ENCODE measurements at places on chromosomes 1 and 21.

DNA sequence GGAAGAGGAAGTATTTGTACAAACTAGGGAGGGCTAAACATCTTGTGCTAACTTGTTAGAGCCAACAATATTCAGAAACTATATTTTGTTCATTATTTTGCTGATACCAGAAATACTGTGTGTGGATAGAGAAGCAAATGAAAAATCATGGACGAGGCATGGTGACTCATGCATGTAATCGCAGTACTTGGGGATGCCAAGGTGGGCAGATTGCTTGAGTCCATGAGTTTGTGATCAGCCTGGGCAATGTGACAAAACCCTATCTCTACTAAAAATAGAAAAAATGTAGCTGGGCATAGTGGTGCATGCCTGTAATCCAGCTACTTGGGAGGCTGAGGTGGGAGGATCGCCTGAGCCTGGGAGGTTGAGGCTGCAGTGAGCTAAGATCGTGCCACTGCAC is 13.4 kb downstream of the LRRC41 start:
- no peak for DNase-seq

DNA sequence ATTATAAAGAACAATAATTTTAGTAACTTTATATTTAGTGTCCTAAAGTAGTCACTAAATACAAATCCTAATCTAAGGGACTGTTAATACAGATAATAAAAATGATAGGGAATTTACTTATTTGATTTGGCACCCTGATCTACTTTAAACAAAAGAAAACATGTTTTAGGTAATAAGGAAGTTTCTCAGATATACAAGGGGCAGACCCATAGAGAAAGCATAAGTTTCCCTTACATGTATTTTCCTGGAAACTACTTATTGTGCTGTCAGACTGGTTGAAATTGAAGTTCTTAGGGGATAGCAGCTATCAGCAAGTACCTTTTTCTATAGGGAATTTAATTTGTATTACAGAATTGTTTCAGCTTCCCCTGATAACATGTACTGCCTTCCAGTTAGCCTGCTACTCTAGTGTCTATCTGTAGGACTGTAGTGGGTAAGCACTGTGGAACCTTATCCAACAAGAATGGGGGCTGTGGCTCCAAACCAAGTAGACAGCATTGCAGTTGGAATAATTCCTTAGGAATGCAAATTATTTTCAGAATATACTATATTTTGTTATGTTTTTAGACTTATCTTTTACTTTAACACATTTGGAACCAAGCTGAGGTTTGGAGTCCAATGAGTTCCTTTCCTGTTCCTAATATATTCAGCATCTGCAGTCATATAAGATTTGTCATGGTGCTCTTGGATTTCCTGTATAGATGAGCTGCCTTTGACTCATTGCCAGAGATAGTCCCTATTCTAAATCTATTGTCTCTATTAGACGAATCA is 14.7 kb downstream of the MSH4 start:
- no peak for DNase-seq

- no peak for DNase-seq
These were observed 20.5 kb downstream of the LSS start for GRCh38 chr21:46207920-46208591.

DNA sequence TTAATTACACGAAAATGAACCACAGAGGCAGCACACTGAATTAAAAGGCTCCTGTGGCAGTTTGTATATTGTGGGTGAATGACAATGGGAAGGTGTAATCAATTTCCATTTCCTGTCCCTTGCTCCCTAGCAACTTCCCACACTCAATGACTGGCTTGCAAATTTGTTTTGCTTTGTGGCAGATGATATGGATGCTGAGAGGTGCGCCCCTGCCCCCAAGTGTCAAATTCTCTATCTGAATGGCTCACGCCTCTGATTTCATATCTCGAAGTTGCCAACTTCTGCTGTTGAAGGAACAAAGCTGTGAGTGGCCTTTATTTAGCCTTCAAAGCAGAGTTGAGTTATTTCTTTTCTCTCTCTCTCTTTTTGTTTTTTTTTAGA is 86.0 kb downstream of the FOXD2 start:
- DNase-seq, result no peak

DNA sequence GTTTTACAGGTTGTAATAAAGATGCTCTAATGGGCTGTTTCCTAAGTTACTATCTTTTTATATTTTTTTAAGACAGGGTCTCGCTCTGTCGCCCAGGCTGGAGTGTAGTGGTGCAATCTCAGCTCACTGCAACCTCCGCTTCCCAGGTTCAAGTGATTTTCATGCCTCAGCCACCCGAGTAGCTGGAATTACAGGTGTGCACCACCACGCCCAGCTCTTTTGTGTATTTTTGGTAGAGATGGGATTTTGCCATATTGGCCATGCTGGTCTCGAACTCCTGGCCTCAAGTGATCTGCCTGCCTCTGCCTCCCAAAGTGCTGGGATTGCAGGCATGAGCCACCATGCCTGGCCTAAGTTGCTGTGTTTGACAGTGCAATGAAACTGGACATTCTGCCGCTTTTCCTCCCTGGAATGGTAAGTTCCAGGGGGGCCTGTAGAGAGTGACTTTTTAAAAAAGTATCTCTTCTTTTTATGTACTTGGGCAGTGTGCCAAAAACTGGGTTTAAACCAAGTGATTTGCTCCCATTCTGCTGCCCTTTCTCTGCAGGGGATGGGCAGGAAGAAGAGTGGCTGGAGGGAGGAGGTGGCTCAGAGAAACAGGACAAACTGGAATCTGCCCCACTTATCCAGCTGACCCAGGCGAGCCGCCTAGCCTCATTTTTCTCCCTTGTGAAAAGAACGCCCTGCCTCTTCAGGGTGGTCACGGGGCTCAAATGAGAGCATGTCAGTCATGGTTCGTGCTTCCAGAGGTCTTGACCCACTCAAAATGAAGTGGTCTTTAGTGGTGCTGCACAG is 2.3 kb downstream of the SLC37A1 start:
- no peak for DNase-seq

DNA sequence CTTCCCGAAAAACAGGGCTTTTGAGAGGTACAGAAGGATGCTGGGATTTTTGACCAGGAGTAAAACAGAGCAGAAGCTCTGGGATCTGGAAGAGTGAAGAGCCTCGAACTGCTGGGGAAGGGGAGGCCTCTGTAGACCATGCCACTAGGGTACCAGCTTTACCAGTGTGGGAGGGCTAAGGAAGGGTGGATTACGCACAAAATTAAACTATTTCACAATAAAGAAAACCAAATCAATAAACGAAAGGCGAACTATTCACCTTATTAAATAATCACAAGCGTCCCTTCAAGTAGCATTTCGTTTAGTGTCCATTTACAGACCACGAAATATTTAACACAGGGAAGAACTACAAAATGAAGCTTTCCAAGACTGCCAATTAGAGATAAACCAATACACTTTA is 723 bp downstream of the CZIB start:
- DNase-seq, result no peak

DNA sequence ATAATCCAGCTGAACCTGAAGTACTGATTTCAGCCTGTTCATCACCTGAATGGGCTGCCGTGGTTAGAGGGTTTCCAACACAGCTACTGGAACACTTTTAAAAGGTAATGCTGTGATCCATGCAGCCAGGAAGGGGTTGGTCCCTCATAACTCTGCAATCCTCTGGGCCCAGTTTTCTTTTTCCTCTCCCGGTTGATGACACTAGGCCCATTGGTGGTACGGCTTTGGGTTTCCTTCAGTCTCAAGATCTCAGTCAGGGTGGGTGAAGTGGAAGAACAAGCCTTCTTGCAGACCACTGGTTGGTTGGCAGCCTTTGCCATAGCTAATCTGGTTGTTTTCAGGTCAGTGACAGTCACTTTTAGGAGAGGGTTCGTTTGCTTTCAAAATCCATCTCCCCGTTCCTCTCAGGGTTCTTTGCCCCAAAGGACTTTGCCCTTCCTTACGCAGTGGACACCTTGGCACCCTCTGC is 502 bp upstream of the SLC35A3 start:
- DNase-seq, result no peak

All from T-helper 2 cell treated with Interferon-gamma antibody and Interleukin-4, amounts not matched to agents 5 μg/mL and 100 μg/mL, for 36 hours (primary cell).